ENCODE measurements at places on chromosomes 11 and 22.
A peak's percentile ranks its signal among the peaks of the same experiment; 100 is the strongest.

- H3K4me3 ChIP-seq: no peak overlapping the region
- DNase-seq: peak; percentile 44
- H3K27me3 ChIP-seq: no peaks in the 10 kb centered on the region
- no peaks in the 10 kb centered on the region for H3K4me1 ChIP-seq
Observed at GRCh38 chr11:34679681-34680080, 58.8 kb downstream of the EHF start.

GRCh38 chr11:124602193-124602592, 9.0 kb upstream of the PANX3 start:
- H3K27ac ChIP-seq: no peak overlapping the region
- no peaks in the 10 kb centered on the region for H3K36me3 ChIP-seq
- no peaks in the 10 kb centered on the region for H3K27me3 ChIP-seq

DNA sequence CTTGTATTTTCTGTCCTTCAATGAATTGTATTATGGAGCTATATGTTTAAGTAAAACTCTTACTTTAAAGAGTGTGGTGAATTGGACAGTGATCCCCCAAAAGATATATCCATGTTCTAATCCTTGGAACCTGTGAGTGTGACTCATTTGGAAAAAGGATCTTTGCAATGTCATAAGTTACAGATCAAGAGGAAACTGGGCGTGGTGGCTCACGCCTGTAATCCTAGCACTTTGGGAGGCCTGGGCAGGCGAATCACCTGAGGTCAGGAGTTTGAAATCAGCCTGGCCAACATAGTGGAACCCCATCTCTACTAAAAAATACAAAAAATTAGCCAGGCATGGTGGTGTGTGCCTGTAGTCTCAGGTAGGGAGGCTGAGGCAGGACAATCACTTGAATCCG, 36.7 kb downstream of the ELF5 start:
- H3K27me3 ChIP-seq: peaks cover 2% of the 10 kb centered on the region
- peaks cover 6% of the 10 kb centered on the region for H3K4me1 ChIP-seq
- no peak overlapping the region for H3K4me3 ChIP-seq
- H3K27ac ChIP-seq: no peak overlapping the region
- H3K36me3 ChIP-seq: peaks cover 10% of the 10 kb centered on the region

DNA sequence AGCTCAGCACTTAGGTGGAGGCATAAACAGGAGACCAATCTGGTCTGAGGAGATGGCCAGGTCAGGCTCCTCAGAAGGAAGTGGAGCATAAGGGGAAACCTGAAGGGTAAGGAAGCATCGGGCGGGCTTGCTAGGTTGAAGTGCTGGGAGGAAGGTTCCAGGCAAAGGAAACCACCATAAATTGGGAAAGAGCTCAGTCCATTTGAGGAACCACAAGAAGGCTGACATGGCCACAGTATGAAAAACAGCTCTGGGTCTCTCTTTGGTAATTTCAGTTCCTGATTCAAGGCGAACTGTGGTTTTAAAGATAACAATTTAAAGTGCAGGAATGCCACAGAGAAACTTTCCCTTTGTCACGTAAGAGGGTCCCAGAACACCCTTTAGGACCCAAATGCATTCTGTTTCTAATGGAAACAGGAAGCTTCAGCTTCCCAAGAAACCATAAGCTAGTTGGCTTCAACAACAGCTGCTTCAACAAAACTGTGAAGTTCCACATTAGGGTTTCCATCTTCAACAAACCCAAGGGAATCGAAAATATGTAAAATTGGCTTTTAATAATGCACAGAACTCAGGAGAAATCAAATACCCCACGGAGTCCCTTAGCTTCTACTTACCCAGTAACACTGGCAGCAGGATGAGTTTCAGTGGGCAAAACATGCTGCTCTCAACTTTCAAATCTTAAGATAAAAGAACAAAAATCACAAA, 10.4 kb downstream of the JAML start:
- H3K36me3 ChIP-seq: no peaks in the 10 kb centered on the region
- H3K27me3 ChIP-seq: peaks cover 10% of the 10 kb centered on the region
- no peak overlapping the region for H3K27ac ChIP-seq
- no peaks in the 10 kb centered on the region for H3K4me1 ChIP-seq
